Stimulated activated CD8-positive, alpha-beta memory T cell treated with anti-CD3 and anti-CD28 coated beads, Interleukin-7, amount 100 ng/mL, for 1 hour (primary cell): ENCODE measurements at places on chromosomes 16 and 17.

DNA sequence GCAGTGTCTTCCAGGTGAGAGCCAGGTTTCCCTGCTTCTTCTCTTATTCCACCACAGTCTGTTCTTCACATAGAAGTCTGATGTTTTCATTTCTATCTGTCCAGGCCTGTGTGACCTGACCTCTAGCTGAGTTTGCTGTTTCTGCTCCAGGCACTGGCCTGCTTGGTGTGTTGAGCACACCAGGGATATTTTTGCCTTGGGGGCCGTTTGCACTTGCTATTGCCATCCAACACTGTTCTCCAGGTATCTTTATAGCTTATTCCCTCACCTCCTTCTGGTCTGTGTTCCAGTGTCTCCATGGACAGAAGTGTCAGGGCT lies 41.4 kb downstream of the MRTFB start:
- no peak for DNase-seq

DNA sequence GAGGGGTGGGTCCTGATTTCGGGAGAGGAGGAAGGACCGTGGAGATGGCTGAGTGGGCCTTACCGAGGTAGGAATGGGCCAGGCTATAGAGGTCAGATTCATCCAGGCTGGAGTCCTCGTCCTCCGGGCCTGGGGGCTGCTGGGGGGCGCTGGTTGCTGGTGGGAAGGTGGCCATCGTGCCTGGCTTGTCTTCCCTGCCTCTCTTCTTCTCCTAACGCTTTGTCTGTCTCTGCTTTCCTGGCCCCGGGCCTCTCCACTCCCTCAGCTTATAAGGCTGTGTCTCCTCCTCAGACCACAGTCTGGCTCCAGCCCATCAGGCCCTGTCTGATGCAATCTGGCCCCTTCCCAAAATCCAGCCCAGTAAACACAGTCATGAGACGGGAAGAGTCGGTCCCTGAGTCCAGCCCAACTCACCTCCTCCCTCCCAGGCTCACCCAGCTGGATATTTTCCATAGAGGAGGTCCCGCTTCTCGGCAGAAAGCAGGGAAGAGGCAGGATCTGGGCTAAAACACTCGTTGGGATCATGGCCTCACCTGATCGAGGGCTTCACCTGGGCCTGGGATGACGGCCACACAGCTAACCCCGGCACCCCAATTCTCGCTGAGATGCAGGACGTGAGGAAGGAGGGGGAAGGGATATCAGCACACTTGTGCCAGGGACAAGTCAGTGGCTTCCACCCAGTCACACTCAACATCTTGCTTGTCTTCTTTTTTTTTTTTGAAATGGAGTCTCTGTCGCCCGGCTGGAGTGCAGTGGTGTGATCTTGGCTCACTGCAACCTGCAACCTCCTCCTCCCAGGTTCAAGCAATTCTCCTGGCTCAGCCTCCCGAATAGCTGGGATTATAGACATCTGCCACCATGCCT lies at the start of gene NUPR1:
NUPR1 (minus strand) TSS at position 242 of the 864 bp plus-strand sequence; CDS start at position 175, 67 bp downstream.
- no peak for DNase-seq

- no peak for DNase-seq
Measured at GRCh38 chr16:77594057-77594456, 128.3 kb upstream of the NUDT7 start.

GRCh38 chr17:8438441-8438840 lies 2.8 kb downstream of the NDEL1 start:
- no peak for DNase-seq

- no peak for DNase-seq
Measured at GRCh38 chr17:43595466-43595865, 49.3 kb upstream of the ETV4 start.

- no peak for DNase-seq
Measured at GRCh38 chr16:31031276-31031675, 2.1 kb upstream of the STX4 start.

- DNase-seq = no peak
Measured at GRCh38 chr17:59401725-59402124, 70.3 kb downstream of the YPEL2 start.

DNA sequence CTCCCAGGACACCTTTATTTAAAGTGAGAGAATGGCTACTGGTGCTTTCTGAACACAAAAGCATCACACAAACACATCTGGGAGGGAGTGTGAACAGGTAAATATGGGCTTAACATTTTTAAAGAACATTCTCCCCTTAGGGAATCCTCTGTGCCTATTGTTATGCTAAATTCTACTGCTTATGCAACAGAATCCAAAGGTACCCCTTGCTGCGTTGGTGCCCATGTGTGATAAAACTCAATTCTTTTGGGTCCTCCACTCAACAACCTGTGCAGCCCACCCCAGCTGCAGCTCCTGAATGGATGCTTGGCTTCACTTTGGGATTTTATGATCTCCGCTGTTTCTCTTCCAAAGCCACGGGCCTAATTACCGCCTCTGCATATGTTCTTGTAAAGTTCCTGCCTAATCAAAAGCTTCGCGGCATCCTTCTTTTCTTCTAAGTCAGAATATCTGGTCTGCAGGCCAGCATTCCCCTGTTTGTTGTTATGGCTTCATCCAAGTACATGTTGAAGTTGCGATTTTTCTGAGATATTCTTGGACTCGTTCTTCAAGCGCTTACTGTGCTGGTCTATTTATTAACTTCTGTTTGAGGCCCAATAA lies 23.9 kb downstream of the RHBDL3 start:
- no peak for DNase-seq

DNA sequence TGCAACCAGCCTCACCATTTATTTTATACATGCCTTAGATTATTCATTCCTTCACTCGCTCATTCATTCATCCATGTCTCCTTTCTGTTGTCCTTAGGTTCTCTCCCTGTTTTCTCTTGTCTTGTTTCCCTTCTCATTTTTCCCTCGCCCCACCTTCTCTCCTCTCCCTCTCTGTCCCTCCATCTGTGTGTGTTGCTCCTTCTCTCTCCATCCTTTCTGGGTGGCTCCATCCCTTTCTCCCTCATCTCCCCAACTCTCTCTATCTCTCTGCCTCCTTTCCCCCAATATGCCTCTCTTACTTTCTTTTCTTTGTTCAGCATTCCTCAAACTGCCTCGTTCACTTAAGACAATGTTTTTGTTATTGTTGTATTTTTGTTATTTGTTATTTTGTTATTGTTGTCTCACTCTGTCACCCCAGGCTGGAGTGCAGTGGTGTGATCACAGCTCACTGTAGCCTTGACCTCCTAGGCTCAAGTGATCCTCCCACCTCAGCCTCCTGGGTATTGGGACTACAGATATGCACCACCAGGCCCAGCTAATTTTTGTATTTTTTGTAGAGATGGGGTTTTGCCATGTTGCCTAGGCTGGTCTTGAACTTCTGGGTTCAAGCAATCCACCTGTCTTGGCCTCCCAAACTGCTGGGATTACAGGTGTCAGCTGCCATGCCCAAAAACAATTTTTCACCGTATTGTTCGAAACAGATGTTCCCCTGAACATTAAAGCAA lies 14.4 kb downstream of the SOCS1 start:
- no peak for DNase-seq
